ENCODE measurements at places on chromosomes 2 and 18. TPM values are rescaled to one million over a fixed set of nuclear protein-coding genes. Genes with fewer than 3 reads are reported as not detected.
A peak's percentile ranks its signal among the peaks of the same experiment; 100 is the strongest.

DNA sequence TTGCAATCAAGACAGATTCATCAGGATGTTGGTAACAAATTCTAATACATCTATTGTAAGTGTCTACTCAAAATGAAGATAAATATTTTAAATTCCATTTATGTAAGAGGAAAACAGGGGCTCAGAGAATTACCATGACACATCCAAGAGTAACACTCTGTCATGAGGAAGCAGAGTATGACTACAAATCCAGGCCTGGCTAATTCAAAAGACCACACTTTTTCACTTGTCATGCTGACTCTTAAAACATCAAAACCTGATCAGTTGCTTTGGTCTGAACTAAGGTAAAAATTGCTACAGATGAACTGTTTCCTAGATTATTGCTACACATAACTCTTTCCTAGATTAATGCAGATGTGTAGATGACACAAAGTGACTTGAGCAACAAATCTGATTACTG is 880.6 kb downstream of the TSN start:
- no peak for DNase-seq

- DNase-seq, result no peak
These were observed 189.9 kb upstream of the NDUFV2 start for GRCh38 chr18:8912348-8913326.

DNA sequence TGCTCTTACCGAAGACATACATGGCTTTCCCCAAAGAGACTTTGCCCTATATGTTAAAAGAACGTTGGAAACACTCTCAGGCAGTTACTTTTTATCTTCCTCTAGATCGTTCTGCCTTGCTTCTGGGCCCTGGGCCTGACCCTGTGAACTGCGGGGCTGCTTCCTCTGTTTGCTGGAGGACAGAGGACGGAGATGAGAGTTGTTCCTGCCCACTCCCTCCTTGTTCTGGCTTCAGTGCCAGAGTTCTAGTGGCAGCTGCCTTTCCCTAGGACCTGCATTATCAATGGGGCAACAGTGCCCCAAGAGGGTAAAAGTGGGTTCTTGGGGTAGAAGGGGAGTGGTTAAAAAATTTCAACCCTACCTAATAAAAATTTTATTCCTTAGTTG is 6.5 kb upstream of the FN1 start:
- DNase-seq, result no peak

DNA sequence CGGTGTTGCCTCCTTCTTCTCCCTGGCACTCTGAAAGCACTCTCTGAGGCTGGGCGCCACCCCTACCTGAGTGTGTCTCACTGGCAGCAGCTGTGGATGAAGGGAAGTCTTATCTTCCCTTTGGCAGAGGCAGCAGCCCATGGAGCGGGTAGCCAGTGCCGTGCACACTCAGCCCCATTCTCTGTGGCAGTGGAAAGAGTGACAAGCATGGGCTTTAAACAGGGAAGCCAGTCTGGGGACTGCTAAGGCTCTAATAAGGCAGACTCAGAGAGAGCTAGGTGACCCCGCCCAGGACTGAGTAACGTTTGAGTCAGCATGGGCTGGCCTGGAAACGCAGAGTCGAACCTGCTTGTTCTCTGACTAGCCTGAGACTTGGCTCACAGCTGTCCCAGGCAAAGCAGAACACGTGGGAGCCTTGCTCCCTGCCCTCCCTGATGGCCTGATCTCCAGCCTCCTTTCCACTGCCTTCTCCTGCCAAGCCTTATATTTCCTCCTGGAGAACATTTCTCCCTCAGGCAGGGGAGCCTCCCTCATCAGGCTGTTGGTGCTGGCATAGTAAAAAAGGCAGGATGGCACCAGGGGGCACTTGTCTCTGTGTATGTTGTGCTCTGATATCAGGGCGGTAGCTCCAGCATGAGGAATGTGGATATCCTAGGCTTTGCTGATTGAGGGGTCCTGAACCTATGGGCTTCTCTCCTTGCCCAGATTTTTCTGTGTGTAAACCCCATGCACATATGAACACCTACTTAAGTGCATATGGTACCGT is 93.9 kb upstream of the LGALSL start:
- peak; percentile 97 for DNase-seq

GRCh38 chr2:37792366-37792765 is 120.9 kb upstream of the CDC42EP3 start:
- no peak for DNase-seq

GRCh38 chr2:173963323-173963816 is 1.8 kb downstream of the SP3 start:
- DNase-seq, result no peak

DNA sequence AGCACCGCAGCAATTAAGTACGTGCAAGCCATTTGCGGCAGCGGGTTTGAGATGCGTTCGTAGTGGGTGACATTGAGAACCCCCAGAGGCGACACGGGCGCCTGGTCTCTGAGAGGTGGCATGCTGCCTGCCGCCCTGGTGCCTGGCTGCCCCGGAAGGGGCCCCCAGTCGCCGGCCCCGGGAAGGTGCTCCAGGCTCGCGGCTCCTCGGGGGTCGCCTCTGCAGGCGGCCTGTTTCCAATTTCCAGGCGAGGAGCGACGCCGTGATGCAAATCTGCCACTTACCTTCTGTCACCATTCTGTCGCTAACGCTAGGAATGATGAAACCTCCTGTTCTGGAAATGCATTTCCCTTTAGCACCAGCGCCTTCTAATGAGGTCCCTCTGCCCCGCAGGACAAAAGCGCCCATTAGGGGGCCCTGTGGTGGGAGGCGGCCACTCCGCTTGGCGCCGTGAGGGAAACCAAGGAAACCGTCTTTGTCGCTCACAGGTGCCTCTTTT is 13.0 kb downstream of the KIF5C start:
- no peak for DNase-seq

DNA sequence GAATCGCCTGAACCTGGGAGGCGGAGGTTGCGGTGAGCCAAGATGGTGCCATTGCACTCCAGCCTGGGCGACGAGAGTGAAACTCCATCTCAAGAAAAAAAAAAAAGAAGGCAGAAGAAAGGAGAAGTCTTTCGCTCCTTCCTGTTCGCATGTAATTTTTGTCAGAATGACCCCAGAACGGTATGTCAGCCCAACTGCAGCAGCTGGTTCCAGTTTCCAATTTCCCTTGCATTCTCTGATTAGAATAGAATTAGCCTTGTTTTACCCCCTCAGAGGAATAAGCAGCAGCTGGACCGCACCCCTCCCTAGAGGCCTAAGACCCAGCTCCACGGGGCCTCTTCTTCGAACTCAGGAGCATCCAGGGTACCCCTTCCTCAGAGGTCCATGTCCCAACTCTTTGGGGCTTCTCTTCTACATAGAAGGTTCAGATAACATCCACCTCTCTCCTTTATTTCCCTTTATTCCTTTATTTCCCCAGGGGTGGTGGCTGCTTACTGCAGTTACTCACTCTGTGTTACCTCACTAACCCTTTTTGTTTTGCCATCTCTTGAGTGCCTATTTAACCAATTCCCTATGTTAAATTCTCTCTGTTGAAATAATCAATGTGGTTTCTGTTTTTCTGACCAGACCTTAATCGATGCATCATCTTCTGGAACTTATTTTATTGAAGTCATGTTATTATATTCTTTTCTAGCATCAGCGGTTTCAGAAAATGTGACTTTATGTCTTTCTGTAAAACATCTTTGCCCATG is 7.2 kb upstream of the PUM2 start:
- no peak for DNase-seq

GRCh38 chr2:69773206-69773605 is 31.3 kb downstream of the ANXA4 start:
- DNase-seq, result peak; percentile 32

DNA sequence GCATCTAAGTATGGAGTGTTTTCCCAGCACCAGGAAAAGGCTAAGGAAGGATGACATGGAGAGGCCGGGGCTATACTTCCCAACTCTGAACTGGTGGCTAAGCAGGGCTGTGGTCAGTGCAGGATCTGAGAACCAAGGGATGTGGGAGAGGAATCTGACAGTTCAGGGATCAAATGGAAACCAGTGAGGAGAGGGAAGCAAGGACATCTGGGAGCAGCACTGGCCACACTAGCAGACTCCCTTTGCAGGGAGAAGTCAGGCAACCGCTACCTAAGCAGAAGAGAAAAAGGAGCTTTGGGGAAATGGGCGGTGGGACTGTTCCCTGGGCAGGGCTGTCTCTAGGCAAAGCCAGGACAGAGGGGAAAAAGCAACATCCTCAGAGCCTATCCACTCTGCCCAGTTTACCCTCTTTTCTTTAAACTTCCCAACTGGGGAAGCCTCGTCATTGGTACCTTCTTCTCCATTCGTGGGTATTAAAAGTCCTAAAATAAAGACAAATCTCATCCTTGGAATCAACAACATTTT is 105.8 kb upstream of the MEIS1 start:
- no peak for DNase-seq

CXCR1 gene
- not detected for total RNA-seq

TDRD15 gene
- total RNA-seq, result not detected

LONRF2 gene
- 1.4 TPM for total RNA-seq

SLC30A3 gene
- total RNA-seq, result not detected

CAB39 gene
- 34.2 TPM for total RNA-seq

GKN2 gene
- total RNA-seq, result not detected

SPDYA gene
- total RNA-seq, result not detected

SAG gene
- not detected for total RNA-seq

Measured in MG63 (cell line).